ENCODE measurements at places on chromosomes 13 and 19. TPM values are rescaled to one million over a fixed set of nuclear protein-coding genes. Genes with fewer than 3 reads are reported as not detected.

PSPN gene
- total RNA-seq = 0.19 TPM

SYNGR4 gene
- not detected for total RNA-seq

UNC13A gene
- total RNA-seq = 0.14 TPM

ARL11 gene
- 0.07 TPM for total RNA-seq

GPR12 gene
- not detected for total RNA-seq

RFX1 gene
- 5.6 TPM for total RNA-seq

MAB21L1 gene
- total RNA-seq = 0.28 TPM

MUC16 gene
- total RNA-seq = 0.85 TPM

KDELR1 gene
- total RNA-seq = 149 TPM

C19orf33 gene
- 609 TPM for total RNA-seq

SIGLEC9 gene
- not detected for total RNA-seq

ETV2 gene
- 0.51 TPM for total RNA-seq

ZNF222 gene
- total RNA-seq = 4.5 TPM

IFNL1 gene
- not detected for total RNA-seq

CERS1 gene
- total RNA-seq = 1.4 TPM

DACH1 gene
- total RNA-seq = not detected

PCDH17 gene
- not detected for total RNA-seq

OR7C1 gene
- not detected for total RNA-seq

SOX1 gene
- not detected for total RNA-seq

APC2 gene
- total RNA-seq = 0.07 TPM

CLEC11A gene
- 3.7 TPM for total RNA-seq

WDFY2 gene
- 7.6 TPM for total RNA-seq

MATK gene
- total RNA-seq = not detected

MBOAT7 gene
- total RNA-seq = 119 TPM

KLK12 gene
- 33.1 TPM for total RNA-seq

PLA2G4C gene
- not detected for total RNA-seq

GJA3 gene
- total RNA-seq = 0.37 TPM

PDE4C gene
- total RNA-seq = not detected

ADM5 gene
- 2.0 TPM for total RNA-seq

PPM1N gene
- 3.0 TPM for total RNA-seq

KIR2DL4 gene
- not detected for total RNA-seq

FGF21 gene
- not detected for total RNA-seq

FCHO1 gene
- total RNA-seq = 4.1 TPM

RAVER1 gene
- total RNA-seq = 18.6 TPM

PNMA8B gene
- total RNA-seq = 0.28 TPM

Measured in airway epithelial cell (primary cell).